ENCODE measurements at places on chromosomes 4 and X. TPM values are rescaled to one million over a fixed set of nuclear protein-coding genes. Genes with fewer than 3 reads are reported as not detected.

ETDC gene
- not detected for total RNA-seq

GAB3 gene
- total RNA-seq, result 15.0 TPM

CENPE gene
- total RNA-seq, result 2.5 TPM

XAGE2 gene
- total RNA-seq, result not detected

RNF212 gene
- 9.4 TPM for total RNA-seq

FOXP3 gene
- 0.88 TPM for total RNA-seq

THAP9 gene
- 23.0 TPM for total RNA-seq

All from motor neuron (in vitro differentiated cells).